Amniotic stem cell (primary cell): ENCODE measurements at places on chromosomes 12 and 14.

DNA sequence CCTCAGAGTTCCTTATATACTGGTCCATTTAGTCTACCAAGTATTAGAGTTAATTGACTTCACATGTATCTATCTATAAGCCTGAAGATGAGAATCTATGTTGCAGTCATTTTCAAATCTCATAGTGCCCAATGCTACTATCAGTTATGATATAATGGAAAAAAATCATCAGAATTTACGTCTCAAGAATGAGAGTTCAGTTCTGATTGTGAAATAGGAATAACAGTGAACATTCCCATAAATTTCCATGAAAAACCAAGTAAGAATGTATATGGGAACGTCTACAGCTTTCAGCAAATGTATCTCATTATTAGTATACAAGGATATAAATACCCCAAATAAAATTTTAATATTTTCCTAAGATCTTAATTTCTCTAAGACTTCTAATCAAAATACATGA, 77.2 kb downstream of the PPP1R12A start:
- no peak for DNase-seq

GRCh38 chr12:3304436-3305165, 186.4 kb upstream of the PRMT8 start:
- peak; percentile 23 for DNase-seq

GRCh38 chr14:89625731-89626232, 208.7 kb upstream of the FOXN3 start:
- DNase-seq = no peak

DNA sequence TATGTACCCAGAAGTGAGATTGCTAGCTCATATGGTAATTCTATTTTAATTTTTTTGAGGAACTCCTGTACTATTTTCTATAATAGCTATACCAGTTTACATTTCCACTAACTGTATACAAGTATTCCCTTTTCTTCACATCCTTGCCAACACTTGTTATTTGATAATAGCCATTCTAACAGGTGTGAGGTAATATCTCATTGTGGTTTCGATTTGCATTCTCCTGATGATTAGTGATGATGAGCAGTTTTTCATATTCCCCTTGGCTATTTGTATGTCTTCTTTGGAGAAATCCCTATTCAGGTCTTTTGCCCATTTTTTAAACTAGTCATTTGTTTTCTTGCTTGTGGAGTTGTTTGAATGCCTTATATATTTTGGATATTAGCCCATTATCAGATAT, 121.3 kb downstream of the BBS10 start:
- DNase-seq = no peak

- DNase-seq = no peak
Observed at GRCh38 chr14:49971156-49972130, 78.6 kb downstream of the ARF6 start.

DNA sequence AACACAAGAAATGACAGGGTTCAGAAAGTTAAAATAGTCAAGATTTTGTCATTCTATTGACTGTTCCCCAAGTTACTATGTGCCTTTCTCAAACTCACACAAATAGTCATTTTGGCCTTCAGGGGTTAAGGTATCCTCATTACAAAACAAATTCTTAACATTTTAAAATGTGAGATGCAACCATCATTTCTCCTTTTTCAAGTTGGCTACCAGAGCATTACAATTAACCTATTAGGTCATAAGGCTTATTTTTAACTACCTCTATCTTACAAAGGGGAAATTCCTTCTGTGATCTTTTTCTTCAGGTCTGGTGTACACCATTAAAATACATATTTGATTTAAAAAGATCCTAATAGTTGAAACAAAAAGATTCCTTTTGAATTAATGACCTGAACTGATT, 61.2 kb downstream of the SLC38A1 start:
- DNase-seq = no peak

DNA sequence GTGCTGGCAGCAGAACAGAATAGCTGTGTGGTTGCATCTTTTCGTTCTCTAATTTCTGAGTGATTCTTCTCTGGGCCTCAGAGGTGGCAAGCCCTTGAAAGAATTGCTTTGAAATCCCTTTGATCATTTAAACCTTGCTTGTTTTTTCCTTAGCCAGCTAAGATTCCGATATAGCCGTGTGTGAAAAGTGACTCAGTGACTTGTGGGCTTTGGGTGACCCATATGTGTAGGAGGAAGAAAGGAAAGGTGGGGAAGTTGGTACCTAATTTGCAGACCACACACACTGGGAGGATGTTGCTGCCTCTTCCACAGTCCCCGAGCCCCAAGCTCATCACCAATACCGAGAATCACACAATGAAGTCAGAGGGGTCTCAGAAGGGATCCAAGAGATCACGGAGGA, 18.8 kb downstream of the SLC24A4 start:
- no peak for DNase-seq

- DNase-seq = no peak
Observed at GRCh38 chr14:47691829-47692228, 16.4 kb upstream of the MDGA2 start.

DNA sequence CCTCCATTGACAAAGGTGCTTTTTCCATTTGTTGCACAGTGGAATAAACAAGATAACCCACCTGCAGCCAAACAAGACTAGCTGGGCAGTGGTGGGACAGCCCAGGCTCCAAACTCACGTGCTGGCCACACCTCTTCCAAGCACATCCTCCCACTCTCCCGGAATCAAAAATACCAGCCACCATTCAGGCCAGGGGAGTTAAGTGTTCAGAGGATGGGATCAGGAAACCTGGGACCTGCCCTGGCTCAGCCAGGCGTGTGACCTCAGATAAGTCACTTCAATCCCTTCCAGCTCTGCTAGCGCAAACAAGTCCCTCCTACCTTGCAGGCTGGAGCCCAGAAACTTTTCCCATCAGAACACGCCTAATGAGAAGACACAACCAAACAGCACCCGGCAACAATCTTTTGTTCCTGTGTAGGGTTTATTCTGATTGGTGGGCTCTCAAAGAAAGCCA, 43.3 kb downstream of the ACTN1 start:
- DNase-seq = no peak

DNA sequence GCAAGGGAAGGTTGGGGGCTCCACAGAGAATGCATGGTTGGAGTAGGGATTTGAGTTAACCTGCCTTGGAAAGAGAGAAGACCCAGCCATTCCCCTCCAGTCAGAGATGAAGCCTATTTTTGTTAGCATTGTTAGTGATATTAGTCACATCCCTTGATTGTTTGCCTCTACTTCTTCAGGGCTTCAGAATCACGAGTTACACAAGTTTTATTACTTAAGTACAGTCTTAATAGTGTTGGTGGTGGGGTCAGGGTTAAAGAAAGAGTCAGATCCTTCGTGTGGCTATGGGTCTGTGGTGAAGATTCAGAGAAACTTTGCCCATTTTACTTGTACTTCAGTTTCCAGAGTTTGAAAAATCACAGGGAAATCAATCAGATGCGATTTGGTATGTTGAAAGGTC, 363.1 kb downstream of the LRIG3 start:
- no peak for DNase-seq
